Heart left ventricle (tissue), 16 donors: ENCODE measurements at places on chromosomes 4 and X.
A peak's percentile ranks its signal among the peaks of the same experiment; 100 is the strongest.

DNA sequence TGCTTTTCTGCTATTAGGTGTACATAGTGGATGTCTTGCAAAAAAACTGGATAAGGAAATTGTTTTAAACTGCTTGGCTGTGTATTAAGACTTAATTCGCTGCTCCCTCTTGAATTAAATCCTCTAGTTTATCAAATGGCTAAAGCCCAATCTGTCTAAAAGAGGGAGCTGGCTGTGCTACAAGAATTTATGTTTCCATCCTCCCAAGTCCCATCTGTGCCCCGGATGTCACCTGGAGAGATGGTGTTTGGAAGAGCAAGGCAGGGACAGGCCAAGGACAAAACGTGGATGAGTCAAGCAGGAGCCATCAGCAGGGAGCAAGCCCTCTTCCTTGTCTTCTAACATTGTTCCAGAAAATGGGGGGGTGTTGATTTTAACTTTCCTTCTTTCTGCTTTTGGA, 171.3 kb upstream of the LCORL start:
- no peak for DNase-seq

DNA sequence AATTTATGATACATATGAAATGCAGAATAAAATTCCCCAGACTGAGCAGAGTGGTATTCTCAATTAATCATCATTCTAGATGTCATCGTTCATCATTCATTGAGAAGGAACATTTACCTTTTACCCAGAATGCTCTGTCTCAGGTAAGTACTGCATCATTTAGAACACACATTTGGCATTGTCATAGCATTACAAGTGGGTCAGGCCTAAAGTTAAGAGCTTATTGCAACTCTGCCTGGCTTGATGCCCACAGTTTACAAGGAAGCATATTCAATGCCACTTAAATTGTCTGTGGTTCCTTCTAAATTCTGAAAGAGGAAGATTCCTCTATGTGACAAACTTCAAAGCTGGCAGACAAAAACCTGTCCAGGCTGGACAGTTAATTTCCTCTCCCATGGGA, 87.3 kb downstream of the CAMK2D start:
- DNase-seq = peak; percentile 35

GRCh38 chr4:147509386-147509785, 28.5 kb downstream of the EDNRA start:
- no peak for DNase-seq

DNA sequence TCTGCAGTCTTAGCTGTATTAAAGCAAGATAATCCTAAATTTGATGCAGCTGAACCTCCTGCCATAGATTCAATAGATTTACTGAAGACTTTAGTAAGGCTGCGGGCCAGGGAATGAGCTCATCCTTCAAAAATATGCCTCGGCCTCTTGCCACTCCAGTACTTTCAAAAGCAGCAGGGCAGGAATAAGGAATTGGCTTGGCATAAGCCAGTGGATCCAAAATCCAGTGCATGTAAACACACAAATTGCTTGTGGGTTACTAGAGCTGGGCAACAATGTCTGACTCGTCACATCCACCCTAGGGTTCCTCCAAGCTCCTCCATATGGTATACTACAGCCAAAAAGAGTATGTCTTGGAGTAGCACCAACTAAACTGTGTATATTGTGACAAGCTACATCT, 165.0 kb downstream of the AMELX start:
- DNase-seq = no peak

- DNase-seq = no peak
Measured at GRCh38 chr4:11151500-11151899, 277.2 kb downstream of the HS3ST1 start.

GRCh38 chrX:39654183-39654925, 443.4 kb downstream of the BCOR start:
- no peak for DNase-seq

DNA sequence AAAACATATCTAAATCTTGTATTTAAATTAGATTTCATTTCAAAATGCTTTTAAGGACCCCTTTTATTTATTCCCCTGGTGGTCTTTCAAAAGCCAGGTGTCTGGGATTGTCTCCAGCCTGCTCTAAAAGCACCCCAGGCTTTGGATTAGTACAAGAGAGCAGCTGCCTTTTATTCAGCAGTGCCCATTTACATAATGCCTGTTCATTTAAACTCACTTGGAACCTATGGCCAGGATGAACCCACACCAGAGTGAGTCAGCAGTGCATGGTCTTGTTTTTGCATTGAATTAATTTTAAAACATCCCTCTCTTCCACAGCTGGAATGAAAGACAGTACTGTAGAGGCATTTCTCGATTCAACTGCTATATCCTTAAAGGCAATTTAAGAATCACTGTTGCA, 64.1 kb upstream of the TENM3 start:
- DNase-seq = no peak

- DNase-seq = no peak
Measured at GRCh38 chr4:88352062-88352740, 26.5 kb upstream of the HERC6 start.

DNA sequence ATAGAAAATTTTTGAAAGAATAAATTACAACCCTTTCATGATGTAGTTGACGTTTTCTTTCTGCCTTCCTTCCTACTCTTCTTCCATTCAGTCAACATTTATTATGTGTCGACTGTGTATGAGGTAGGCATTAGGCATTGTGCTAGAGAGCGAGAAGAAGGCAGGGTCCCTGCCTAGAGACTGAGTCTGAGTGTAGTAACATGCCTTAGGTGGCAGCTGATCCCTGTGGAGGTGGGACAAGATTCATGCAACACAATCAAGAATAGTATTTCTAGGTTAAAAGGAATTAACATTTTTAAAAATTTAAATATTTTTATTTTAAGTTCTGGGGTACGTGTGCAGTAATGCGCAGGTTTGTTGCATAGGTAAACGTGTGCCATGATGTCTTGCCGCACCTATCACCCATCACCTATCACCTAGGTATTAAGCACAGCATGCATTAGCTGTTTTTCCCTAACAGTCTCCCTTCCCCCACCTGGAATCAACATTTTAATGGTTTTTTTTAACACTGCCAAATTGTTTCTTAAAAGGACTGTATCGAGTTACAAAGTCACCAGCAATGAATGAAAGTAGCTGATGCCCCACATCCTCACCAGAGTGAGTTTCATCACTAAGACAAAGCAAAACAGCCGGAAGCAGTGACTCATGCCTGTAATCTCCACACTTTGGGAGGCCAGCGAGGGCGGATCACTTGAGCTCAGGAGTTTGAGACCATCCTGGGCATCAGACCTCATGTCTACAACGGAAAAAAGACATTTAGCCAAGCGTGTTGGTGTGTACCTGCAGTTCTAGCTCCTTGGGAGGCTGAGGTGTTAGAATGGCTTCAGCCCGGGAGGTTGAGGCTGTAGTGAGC, 84.0 kb downstream of the WWC2 start:
- no peak for DNase-seq

DNA sequence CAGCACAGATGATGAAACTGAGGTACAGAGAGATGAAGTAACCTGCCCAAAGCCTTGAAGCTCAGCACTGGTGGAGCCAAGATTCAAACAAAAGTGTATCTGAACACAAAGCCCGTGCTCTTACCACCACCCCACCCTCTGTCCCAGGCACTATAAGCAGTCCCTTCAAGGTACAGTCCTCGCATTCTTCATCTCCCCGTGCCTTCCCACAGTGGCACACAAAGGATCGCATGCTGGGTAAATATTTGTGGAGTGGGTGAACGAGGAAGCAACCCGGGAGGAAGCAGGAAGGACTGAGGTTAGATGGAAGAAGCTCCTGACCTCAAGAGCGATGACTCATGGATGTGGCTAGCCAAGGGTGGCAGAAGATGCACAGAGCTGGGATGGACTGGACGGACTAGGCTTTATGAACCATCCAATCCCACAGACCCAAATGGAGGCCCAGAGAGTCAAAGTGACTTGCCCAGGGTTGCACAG, 18.4 kb downstream of the IQSEC2 start:
- no peak for DNase-seq

GRCh38 chr4:119666653-119667091, 38.1 kb upstream of the PDE5A start:
- no peak for DNase-seq

GRCh38 chrX:111567542-111568255, 56.3 kb downstream of the SERTM2 start:
- DNase-seq = no peak

DNA sequence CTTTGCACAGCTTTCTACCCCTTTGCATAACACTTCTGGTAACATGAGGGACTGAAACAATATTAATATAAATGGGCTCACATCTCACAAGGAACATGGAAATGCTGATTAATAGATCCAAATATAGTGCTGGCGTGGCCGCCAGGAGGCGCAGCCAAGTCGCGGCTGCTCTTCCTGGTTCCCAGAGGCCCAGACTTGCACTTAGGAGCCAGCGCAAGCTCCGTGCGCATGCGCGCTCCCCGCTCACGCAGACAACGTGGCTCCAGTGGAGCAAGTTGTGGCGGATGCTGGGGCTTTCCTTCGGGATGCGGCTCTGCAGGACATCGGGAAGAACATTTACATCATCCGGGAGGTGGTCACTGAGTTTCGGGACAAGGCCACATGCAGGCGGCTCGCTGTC, 318.3 kb upstream of the SLC7A11 start:
- DNase-seq = no peak

- no peak for DNase-seq
Measured at GRCh38 chrX:151704041-151704663, 8.9 kb downstream of the PRRG3 start.

DNA sequence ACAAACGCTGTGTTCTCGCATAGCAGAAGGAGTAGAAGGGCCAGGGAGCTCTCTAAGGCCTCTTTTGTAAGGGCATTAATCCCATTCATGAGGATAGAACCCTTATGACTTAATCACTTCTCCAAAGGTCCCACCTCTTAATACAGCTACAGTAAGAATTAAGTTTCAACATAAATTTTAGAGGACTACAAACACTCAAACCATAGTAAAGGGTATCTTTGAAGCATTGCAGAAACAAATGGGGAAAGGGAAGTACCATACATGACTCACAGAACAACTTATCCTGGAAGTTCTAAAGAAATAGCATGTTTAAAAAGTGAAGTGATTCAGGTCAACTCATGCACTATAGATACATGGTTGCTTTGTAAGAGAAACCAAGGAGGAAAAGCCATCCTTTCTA, 680.8 kb downstream of the RPA4 start:
- no peak for DNase-seq

DNA sequence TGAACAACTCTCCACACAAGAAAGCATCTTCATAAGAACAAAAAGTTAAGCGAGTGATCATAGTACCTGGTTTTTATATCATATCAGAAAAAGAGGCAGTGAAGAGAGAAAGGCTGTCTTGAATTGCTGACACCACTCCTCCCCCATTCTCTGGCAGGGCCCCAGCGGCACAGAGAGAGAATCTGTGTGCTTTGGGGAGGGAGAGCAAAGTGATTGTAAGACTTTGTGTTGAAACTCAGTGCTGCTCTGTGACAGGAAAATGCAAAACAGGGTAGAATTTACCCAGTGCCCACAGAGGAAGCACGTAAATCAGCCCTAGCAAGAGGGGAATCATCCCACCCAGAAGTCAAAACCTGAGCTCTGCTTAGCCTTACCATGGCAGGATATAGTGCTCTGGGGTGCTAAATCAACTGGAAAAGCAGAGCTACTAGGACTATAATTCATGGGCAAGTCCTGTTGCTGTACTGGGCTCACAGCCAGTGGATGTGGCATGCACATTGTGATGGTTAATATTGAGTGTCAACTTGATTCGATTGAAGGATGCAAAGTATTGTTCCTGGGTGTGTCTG, 174.6 kb downstream of the PRR32 start:
- DNase-seq = peak; percentile 25

DNA sequence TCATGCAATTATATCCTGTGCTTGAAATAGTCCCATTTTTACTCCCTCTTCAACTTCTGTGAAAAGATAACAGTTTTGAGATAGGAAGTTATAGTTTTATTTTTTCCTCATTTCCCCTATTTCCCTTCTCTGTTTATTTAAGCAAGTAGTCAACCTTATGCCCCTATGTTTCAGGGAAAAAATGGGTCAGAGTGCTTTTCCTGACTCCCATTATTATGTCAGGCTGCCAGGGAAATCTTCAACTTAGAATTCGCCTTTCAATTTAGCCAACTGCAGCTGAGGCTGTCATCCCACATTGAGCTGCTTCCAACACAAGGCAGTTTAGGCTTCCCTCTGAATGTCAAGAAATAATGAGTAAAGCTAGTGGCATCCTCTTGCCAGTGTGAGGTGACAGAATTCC, 42.3 kb downstream of the NXT2 start:
- DNase-seq = no peak

DNA sequence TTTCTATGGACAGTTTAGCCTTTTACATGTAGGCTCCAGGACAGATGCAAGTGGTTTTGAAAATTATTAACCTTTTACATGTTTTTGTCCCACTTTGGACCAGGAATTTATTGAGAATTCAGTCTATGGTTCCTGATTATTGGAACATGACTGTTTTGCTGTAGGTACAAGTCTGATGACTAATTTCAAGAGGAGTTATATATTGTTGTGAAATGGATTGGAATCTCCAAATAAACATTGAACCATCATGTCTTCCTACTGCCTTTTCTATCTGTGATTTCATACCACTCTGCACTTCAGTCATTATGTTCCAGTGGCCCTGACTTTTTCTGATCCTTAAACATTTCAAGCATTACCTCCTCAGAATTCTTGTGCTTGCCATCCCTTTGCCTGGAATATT, 35.9 kb downstream of the TBC1D19 start:
- DNase-seq = no peak

DNA sequence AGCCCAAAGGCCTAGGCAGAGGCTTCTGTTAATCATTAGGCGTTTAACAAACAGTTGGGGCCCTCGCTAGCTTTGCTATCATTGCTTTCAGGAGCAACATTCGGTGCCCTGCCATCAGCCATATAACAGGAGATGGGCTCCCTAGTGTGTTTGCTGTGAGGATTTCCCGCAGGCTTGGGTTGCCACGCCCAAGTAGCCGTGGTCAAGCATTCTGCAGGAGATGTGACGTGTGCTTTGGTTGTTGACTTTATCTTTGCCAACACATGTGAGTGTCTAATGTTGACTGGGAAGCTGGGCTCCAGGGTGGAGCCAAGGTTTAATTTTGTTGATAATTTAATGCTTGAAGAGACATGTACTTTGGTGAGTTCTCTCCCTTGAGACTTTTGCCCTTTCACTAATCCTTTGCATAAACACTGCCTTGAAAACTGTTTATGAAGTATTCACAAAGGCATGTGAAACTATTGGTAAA, 184.6 kb upstream of the KIT start:
- no peak for DNase-seq
